Bronchial epithelial cell (primary cell): ENCODE measurements at places on chromosomes 13 and 19. TPM values are rescaled to one million over a fixed set of nuclear protein-coding genes. Genes with fewer than 3 reads are reported as not detected.

DNA sequence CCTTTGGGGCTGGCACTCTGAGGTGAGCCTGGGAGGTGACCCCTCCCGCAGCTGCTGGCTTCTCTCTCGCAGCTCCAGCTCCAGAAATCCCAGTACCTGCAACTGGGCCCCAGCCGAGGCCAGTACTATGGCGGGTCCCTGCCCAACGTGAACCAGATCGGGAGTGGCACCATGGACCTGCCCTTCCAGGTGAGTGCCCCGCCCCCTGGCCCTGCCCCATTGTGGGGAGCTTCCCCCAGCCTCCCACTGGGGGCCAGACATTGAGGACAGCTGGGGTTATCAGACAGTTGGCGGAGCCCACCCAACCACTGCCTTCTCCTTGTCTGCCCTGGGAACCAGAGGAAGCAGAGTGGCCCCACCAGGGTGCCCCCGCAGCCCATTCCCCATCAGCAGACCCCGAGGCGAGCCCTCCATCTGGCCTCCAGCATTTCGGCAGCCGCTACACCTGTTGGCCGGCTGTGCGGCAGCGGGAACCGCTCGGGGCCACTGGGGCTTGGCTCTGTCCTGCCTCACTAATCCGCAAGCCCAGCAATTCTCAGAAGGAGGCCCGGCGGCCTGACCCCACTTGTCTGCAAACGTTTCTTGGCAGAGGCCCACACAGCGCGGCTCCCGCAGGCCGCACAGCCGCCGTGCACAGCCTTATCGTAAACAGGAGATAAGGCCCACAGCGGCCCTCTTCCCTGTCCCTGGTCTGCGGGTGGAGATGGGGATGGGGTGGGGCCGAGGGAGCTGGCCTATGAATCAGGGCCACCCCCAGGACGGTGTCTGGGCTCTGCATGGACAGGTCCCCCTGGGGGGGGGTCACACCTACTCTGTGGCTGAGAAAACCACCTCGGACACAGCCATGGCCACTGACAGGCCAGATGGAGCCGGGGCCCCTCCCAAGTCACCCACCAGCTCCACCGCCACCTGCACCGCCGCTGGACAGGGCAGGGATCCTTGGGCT is 48.0 kb downstream of the COMP start:
- peak; percentile 17 for DNase-seq

DNA sequence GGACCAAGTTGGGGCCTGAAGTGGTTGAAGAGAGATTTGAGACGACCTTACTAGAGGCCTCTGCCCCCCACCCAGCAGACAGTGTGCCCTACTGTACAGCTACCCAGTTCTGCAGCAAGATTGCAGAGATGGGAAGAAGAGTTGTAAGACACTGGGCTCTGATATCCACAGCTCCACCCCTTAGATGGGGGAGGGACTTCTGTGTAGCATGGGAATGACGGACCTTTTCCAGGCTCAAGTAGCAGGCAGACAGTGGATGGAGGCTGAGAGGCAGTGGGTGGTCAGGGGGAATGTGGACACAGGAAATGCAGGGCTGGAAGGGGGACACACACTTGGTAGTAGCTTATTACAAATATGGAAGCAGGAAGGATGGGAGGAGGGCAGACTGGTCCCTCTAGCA is 13.0 kb downstream of the LRFN3 start:
- DNase-seq: no peak

- DNase-seq: no peak
These were observed 24.4 kb downstream of the ALOX5AP start for GRCh38 chr13:30759748-30760147.

DNA sequence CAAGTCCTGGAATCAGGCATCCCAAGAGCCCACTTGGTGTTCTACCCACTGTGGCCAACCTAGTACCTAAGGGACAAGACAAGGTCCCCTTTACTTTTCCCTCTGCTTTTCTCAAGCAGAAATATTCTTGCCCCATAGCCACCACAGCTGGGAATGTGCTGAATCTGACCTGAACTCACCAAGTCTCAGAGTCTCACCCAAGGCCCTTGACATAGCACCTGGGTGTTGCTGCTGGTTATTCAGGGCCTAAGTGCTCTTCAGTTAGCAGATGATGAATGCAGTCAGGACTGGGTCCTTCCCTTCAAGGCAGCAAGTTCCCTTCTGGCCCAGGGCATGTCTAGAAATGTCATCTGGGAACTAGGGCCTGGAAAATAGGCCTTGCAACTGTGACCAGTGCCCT is 201.8 kb upstream of the SERP2 start:
- DNase-seq: no peak

DNA sequence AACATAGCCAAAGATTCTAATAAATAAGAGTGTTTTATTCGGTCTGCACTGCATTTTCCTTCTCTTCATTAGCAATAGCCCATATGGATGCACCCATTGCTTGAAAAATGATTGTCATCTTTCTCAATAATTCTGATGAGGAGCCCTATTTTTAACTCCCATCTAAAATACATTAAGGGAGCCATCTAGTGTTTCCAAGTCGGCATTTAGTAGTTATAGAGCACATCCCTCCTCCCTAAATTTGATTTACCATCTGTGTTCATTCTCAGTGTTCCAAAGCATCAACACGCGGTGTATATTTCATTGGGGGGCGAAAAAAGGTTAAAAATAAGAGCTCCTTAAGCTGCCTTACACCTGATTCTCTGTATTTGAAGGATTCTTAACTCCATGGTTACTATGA is 119.2 kb upstream of the IPO5 start:
- no peak for DNase-seq

GRCh38 chr19:46173886-46174480 is 25.9 kb downstream of the IGFL2 start:
- DNase-seq: no peak

DNA sequence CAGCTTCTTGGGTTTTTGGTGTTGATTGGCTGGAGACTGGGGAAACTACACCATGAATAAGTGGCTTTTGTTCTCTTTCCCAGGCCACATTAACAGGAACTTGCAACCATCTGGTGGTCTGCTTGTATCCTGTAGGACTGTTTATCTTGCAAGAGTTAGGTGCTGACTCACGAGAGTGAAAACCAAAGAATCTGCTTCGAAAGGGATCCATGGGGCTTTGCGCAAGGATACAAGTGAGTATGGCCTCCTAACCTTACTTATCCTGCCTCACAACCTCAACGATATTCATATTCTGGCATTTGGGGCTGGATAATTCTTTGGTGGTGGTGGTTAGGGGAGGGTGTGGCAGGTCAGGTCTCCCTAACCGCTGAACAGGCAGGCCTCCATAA is 4.7 kb upstream of the SIGLECL1 start:
- DNase-seq: no peak

GRCh38 chr13:110648848-110649421 is 33.6 kb downstream of the NAXD start:
- DNase-seq: no peak

DNA sequence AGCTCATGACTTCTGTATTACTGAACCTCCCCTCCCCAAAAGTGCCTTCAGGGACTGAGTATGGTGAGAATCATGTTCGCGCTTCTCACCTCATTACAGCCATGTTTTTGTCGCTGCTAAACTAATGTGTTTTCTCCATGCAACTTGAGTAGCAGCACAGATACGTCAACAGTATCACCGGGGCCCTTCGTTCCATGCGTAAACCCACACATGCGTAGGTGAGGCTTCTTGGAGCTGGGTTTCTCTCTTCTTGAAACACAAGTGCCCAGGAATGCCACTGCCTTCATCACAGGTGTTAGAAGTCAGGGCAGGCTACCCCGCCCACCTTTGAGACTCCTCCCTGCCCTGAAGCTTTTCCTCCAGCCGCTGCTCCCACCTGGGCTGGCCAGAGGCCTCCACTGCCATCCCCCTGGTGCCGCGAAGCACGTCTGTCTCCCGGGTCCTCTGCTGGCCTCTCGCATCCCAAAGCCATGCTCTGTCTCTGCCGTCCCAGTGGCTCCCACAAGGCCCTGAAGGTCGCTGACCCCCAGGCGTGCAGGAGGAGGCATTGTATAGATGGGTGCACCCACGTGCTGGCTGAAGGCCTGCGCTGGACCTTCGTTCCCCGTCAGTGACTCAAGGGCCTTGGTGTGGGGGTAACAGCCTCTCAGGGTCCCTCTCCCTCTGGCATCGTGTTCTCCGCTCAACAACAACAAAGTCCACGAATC is 135.3 kb upstream of the MCF2L start:
- DNase-seq: no peak

DNA sequence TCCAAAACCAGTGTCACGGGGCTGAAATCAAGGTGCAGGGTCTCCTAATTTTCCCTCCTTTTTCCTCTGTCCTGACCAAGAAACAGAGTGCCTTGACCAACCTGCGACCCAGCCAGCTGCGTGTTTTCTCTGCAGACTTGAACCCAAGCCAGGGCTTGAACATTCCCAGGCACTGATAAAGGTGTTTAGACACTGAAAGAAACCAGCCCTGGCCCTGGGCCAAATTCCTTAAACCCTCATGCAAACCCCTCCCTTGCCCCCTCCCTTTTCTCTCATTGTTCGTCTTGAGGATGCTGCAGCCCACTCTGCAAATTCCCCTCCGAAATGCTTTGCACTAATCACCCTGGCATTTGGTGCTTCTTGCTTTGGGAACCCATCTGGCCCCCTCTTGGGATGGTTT is 9.5 kb upstream of the FFAR2 start:
- DNase-seq: no peak

- no peak for DNase-seq
These were observed 38.5 kb downstream of the TPT1 start for GRCh38 chr13:45302507-45302906.

DNA sequence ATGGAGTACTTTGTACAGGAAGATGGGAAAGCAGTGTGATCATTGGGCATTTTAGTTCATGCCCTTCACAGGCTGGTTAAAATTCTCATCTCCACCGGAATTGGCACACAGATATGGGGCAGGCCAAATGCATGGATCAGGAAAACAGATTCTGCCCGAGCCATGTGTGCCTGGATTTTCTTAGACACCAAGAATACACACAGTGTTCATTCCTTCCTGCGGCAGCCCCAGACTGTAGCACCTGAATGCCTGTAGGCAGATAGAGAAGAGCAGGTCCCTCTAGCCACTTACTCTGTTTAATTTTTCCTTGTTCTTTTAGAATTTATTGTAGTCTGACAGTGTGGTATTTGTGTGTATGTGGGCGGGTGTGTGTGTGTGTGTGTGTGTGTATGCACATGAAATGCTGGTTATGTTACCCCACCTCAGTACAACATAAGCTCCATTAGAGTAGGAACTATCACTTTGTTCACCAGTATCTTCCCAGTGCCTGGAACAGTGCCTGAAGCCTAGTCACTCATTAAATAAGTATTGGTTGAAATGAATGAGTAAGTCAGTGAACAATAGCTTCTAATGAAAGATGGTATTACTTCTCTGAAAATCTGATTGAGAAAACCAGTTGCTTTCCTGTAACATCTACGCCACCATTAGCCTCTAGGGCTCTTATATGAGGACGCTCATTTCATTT is 41.7 kb downstream of the FRY start:
- DNase-seq: no peak

DNA sequence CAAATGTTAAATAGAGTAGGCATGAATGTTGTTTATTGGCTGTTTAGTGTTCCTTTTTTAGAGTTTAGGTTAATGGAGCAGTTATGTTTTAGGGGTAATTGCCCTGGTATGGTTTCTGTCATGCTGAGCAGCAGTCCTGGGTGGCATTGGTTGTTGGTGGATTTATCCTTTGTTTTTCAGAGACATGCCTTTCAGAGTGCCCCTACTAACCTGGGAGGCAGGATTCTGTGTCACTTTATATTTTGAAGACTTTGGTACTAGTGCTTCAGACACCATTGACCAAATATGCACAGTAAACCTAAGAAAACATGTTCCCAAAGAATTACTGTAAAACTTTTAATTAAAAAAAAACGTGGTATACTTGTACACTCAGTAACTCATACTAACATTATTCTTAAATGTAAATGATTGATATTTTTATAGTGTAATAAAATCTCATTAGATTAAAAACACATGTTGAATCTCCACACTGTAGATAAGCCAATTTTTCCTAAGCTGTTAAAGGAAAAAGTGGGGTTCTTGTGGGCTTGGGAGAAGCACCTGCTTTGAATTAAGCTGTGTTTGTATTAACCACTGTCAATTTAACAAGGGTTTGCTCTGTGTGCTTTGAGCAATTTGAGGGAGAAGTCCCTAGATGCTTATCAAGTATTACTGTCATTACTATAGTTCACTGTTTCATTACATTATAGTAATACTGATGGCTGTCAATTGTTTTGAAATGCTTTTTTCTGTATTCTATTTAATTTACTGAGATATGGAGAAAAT is 133.2 kb downstream of the LMO7 start:
- DNase-seq: no peak

DNA sequence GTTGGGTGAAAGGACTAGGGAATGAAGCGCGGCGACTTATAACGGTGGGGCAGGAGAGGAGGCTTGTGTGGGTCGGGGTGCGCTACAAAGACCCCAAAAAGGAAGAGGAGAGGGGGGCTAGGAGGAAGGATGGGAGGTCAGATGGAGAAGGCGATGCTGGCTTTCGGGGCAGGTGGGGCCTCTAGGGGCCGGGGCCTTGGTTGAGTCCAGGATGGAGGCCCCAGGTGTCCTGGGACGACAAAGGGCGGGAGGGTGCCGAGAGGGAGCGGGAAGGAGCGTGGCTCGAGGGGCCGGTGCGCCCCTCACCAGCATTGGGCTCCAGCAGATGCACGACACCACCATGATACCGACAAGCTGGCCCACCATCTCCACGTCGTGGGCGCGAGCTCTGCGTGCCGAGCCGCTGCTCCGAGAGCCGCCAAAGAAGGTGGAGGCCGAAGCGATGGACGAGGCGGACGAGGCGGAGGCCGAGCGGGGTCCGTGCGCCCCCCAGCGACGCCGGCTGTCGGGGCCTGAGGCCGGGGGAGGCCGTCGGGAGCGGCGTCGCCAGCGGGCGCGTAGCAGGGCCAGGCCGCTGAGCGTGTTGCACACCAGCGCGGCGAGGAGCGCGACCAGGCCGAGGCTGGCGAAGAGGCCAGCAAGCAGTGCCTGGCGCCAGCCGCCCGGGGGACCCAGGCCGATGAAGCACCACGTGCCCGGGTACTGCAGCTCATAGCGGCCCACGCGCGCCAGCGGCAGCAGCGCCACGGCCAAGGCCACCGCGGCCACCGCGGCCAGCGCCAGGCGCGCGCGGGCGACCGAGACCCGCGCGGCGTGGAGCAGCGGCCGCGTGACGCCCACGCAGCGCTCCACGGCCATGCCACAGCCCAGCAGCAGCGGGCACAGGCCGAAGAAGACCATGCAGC is 1.8 kb downstream of the PTGER1 start:
- no peak for DNase-seq

- no peak for DNase-seq
These were observed 4.1 kb upstream of the RPS9 start for GRCh38 chr19:54196536-54196935.

C19orf85 gene
- total RNA-seq: not detected in 2 replicates

YJEFN3 gene
- total RNA-seq: 0.38 and 0.79 TPM in 2 replicates

PRX gene
- total RNA-seq: 1.4 and 1.8 TPM in 2 replicates

LAIR1 gene
- not detected in 2 replicates for total RNA-seq

TSPAN16 gene
- total RNA-seq: not detected in 2 replicates

FBL gene
- 216 and 500 TPM in 2 replicates for total RNA-seq

MYO1F gene
- total RNA-seq: under 0.01 TPM in 1 of 2 replicates, not detected in the other
